ENCODE measurements at places on chromosomes 6 and 20.

- DNase-seq: no peak
Observed at GRCh38 chr20:32678948-32679347, 5.2 kb upstream of the C20orf203 start.

- DNase-seq: peak; percentile 62
Observed at GRCh38 chr6:34491091-34491430, 25.2 kb downstream of the PACSIN1 start.

- no peak for DNase-seq
Observed at GRCh38 chr6:134849920-134850447, 99.9 kb downstream of the ALDH8A1 start.

DNA sequence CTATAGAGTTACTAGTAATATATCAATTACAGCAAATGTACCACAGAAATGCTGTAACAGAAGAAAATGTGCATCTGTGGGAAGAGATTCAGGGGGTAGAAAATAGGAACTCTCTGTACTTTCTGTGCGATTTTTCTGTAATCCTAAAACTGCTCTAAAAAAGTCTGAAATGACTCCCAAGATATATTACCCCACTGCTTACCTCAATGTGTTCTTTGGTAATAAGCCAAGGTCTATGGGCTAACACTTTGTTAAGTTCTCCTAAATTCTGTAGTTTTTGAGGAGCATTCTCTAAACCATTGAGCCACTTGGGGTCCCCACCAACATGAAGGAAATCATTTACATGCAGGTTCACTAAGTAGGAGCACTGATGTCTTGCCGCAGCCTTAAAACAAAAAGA lies 94.4 kb downstream of the SESN1 start:
- no peak for DNase-seq

GRCh38 chr6:112173221-112173804 lies 81.1 kb downstream of the LAMA4 start:
- DNase-seq: no peak

GRCh38 chr20:14569641-14570040 lies 232.2 kb upstream of the FLRT3 start:
- no peak for DNase-seq

DNA sequence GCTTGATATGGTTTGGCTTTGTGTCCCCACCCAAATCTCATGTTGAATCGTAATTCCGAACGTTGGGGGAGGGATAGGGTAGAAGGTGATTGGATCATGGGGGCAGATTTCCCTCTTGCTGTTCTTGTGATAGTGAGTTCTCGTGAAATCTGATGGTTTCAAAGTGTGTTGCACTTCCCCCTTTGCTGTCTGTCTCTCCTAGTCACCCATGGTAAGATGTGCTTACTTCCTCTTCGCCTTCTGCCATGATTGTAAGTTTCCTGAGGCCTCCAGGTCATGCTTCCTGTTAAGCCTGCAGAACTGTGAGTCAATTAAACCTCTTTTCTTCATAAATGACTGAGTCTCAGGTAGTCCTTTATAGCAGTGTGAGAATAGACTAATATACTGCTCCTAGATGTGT lies 19.9 kb downstream of the PFDN4 start:
- no peak for DNase-seq

DNA sequence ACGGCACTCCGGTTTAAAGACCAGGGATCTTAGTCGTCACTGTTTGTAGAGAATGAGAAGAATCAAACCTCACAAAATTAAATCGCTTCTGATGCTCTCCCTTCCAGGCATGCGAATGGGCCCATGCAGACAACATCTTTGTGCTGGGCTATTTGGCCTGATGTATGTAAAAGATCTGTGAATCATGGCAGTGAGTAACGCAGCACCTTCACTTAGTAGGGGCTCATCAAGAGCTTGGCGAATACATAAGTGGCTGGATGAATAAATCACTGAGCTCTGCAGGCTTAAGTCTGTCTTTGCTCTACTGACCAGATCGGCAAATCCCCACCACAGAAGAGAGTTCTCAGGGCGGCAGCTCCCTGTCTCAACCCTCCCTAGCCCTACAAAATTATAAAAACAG lies 44.8 kb upstream of the AFDN start:
- no peak for DNase-seq

DNA sequence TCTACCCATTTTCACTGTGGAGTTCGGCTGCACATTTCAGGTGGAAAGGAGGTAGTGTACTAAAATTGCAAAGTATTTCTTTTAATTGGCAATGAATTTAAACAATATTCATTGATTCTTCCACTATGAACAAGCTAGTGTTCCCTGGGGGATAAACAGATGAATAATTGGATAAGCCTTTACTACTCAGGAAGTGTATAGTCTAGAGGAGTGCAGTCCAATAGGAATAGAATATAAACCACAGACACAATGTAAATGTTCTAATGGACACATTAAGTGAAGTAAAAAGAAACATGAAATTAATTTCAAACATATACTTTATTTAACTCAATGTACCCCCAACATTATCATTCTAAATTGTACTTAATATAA lies 28.7 kb downstream of the SGK1 start:
- no peak for DNase-seq

GRCh38 chr6:104788400-104788799 lies 71.3 kb downstream of the HACE1 start:
- DNase-seq: no peak

GRCh38 chr6:144893680-144894151 lies 608.6 kb downstream of the UTRN start:
- DNase-seq: no peak

DNA sequence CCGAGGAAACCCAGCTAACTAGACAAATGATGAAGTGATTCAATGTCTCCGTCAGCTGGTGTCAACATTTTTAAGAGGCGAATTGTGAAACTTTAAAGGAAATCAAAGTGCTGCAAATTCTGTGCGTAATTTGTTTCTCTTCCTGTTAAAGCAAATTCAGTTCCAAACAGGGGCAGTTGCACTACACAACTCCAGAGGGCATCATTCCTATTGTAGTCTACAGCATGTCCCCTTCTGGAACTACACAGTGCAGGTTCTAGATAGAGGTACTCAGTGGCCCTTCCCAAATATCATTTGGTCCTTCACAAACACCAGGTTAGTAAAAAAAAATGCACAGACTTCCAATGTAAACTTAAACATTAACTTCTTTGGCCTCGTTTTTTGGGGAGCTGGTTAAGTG lies 38.3 kb upstream of the SMLR1 start:
- no peak for DNase-seq

DNA sequence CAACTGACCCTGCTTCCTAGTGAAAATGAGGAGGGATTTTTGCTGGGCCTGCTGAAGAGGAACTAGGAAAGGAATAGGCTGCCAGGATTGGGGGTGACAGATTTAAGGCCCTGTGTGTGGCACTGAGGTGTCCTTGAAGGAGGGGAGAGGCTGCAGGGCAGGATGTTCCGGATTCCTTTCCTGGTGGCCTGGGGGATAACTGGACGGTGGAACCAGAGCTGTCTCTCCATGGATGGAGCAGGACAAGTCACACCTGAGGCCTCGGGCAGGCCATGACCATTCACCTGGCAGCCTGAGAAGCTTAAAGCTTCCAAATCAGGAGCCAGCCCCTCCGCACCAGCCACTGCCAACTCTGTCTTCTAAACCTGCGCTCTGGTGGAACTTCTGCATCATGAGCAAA lies 56.0 kb upstream of the SLC22A23 start:
- DNase-seq: no peak

GRCh38 chr6:136703331-136703865 lies 88.9 kb downstream of the MAP3K5 start:
- no peak for DNase-seq

GRCh38 chr6:36625158-36625919 lies 31.2 kb downstream of the SRSF3 start:
- peak; percentile 75 for DNase-seq

- DNase-seq: no peak
Observed at GRCh38 chr6:123875784-123876183, 72.1 kb downstream of the NKAIN2 start.

DNA sequence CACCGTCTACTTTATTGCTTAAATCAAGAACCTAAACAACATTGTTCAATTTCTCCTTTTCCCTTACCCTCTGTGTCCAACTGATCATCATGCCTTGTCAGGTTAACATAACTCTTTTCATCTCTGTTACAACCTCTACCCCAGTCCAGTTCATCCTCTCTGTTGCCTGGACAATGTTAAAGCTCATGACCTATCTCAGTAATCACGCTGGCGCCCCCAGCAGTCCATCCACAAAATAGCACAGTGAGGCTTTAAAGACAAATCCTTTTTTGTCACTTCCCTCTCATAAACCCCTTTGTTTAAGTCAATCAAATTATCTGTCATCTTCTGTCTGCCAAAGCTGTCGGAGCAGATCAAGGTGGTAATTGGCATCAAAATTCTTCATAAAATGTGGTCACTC lies 140.1 kb downstream of the QKI start:
- peak; percentile 18 for DNase-seq

DNA sequence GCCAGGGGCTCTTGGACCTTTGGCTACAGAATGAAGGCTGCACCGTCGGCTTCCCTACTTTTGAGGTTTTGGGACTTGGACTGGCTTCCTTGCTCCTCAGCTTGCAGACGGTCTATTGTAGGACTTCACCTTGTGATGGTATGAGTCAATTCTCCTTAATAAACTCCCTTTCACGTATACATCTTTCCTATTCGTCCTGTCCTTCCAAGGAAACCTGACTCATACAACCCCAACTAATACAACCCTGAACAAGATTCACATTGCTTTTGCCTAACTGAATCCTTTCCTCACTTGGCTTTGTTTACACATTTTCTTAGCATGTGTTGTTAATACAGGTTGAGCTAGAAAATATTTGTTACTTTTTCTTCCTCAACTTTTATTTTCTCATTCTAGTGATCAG lies 21.9 kb downstream of the TBXT start:
- no peak for DNase-seq

- peak; percentile 19 for DNase-seq
Observed at GRCh38 chr6:125197795-125198269, 44.3 kb downstream of the TPD52L1 start.

- no peak for DNase-seq
Observed at GRCh38 chr6:139690007-139690406, 315.6 kb upstream of the CITED2 start.

DNA sequence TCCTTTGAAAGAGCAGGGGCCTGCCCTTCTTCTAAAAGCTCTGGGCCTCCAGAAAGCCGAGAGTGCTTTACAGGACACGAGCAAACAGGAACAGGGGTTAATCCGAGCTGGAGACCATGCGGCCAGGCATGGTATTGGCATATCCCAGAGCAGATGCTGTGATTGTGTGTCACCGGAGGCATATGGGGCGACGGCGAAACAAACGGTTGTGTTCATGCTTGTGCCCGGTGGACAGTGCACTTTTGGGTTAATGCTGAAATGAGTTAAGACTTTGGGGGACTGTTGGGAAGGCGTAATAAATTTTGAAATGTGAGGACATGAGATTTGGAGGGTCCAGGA lies 1088.7 kb upstream of the DEFB115 start:
- DNase-seq: no peak

- no peak for DNase-seq
Observed at GRCh38 chr6:148678682-148679081, 68.1 kb upstream of the UST start.

Measured in NCI-H524 (cell line).